Activated CD4-positive, alpha-beta memory T cell treated with anti-CD3 and anti-CD28 coated beads, Interleukin-2, amount 10 ng/mL, durations not matched to agents 7 days and 5 days (primary cell): ENCODE measurements at places on chromosomes 7 and 10. TPM values are rescaled to one million over a fixed set of nuclear protein-coding genes. Genes with fewer than 3 reads are reported as not detected.
A peak's percentile ranks its signal among the peaks of the same experiment; 100 is the strongest.

- no peak for DNase-seq
Measured at GRCh38 chr7:135748770-135749169, at the start of gene FAM180A. FAM180A (minus strand) TSS chr7:135748813; CDS start chr7:135748580, 233 bp downstream.

- DNase-seq = no peak
Measured at GRCh38 chr7:5478568-5479430, 55.2 kb upstream of the TNRC18 start.

- DNase-seq = no peak
Measured at GRCh38 chr7:14739168-14739840, 163.2 kb downstream of the DGKB start.

DNA sequence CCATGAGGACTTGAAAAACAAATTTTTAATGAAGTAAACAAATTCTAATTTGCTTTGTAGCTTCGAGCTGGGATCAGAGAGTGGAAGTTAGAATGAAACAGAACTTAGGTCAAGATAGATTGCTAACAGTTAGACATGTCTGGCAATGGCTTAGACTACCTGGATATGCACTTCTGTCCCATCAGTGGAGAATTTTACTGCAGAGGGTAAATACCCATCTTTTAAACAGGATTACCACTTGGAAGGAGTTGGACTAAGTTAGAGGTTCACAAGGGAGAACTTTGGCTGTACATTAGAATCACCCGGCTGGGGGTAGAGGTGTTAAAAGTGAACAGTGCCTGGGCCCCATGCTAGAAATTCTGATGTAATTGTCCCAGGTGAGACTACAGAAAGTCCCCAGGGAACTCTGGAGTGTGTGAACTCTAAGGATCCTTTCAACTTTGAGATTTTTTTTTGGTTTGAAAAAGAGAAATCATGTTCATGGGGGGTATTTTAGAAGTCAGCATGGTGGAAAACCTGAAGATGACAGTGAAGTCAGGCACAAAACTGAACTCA, 35.5 kb downstream of the ENTPD1 start:
- DNase-seq = no peak

BLNK gene
- total RNA-seq = not detected

DNA sequence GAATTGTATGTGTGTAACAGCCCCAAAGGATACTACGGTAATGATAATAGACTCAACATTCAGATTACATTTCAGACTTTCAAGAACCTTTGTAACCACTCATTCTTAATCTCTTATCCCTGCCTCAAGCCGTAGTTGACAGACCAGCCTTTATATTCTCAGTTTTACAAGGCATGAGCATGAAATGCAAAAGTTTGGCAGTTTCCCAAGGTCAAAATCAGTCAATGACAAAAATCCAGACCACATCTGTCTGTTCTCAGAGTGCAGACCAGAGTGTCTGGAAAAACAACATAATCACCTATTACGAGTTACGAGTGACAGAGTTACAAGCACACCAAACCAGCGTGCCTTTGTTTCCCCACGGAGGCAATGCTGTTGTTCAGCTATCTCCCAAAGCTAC, 178.6 kb upstream of the LRGUK start:
- DNase-seq = no peak

GIMAP4 gene
- 282 TPM for total RNA-seq

DNA sequence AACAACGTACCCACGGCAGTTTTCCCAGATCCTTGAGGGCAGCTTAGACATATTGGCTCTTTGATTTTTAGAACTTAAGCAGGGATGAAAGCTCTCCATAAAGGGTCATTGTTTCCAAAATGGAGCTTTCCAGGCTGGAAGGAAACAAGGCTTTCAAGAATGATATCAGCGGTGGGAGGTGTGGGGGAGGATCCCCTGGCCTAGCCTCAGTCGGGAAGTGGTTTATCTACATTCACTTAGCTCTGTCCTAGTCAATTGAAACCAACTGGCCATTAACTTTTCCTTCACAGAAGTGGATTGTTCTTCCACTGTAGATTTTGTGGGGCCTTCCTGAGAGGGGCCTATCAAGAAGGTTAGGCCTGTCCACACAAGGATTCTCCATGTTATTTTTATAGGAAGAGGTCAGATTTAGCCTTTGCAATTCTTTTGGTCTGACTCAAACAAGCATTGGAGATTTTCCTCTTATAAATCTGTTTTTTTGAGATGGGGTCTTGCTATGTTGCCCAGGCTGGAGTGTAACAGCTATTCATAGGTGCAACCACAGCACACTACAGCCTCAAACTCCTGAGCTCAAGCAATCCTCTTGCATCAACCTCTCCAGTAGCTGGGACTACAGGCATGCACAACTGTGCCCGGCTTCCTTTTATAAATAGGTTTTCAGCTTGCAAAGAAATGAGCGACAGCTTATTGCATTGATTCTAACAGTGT, 343.5 kb downstream of the LRMDA start:
- DNase-seq = no peak

IQUB gene
- total RNA-seq = not detected

DNA sequence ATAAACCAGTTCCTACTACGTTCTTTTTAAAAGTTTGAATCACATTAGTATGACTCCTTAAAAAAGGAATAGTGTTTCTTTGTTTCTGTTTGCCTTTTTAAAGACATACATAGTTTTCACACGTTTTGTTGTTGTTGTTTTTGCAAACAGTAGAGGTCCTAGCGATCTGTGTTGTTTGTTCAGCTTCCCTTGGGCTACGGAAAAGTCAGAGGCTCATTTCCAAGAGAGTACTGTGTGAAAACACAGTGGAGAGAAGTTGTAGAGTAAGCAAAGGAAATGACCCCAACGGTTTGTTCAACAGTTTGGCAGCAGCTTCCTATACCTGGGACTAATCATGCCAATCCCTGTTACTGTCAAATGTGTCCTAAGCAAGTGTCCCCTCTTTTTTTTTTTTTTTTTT, 87.1 kb upstream of the STEAP1 start:
- DNase-seq = no peak

GRCh38 chr7:135178364-135178763, 7.9 kb upstream of the CYREN start:
- no peak for DNase-seq

SPDYE16 gene
- total RNA-seq = 0.18 TPM

DNA sequence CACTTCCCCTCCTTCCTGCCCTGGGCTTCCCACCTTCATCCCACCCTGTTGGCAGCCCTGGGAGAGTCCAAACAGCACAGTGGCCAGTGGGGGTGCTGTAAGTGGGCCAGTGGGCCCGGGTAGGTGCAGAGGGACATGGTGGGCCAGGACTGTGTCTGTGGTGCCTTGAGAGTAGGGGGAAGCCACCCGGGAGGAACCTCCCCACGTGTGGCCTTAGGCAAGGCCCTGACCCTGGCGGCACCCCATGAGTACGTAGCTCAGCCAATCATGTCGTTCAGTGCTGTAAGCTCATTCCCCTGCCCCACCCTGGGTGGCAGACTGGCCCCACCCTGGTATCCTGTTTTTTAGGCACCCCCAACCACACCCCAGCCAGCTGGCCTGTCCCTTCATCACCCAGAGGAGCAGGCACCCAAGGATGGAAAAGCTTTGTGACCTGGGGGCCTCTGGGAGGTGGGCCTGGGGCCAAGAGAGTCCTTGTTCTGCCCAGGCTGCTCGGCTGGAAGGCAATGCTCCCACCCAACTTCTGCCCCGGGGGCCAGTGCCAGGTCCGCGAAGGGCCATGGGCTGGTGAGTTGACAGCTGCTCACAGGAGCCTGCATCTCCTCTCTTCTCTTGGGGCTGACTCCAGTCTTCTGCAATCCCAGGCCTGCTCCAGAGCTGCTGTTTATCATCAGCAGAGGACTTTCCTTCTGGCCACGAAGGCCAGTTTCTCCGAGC, 41.6 kb downstream of the TSPAN15 start:
- DNase-seq = no peak

DNA sequence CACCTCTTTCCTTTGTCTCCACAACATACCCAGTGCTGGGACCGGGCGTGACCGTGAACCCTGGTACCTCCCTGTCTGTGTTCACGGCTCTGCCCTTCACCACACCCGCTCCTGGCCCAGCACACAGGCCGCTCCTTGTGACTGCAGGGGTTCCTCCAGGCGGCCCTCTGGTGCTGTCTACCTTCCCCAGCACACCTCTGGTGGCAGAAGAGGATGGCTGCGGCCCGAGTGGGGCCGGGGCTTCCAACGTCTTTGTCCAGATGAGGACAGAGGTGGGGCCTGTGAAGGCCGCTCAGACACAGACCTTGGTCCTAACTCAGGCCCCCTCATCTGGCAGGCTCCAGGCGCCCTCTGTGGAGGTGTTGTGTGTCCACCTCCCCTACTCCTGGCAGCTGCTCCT, 55.4 kb upstream of the SGMS1 start:
- DNase-seq = no peak

DNA sequence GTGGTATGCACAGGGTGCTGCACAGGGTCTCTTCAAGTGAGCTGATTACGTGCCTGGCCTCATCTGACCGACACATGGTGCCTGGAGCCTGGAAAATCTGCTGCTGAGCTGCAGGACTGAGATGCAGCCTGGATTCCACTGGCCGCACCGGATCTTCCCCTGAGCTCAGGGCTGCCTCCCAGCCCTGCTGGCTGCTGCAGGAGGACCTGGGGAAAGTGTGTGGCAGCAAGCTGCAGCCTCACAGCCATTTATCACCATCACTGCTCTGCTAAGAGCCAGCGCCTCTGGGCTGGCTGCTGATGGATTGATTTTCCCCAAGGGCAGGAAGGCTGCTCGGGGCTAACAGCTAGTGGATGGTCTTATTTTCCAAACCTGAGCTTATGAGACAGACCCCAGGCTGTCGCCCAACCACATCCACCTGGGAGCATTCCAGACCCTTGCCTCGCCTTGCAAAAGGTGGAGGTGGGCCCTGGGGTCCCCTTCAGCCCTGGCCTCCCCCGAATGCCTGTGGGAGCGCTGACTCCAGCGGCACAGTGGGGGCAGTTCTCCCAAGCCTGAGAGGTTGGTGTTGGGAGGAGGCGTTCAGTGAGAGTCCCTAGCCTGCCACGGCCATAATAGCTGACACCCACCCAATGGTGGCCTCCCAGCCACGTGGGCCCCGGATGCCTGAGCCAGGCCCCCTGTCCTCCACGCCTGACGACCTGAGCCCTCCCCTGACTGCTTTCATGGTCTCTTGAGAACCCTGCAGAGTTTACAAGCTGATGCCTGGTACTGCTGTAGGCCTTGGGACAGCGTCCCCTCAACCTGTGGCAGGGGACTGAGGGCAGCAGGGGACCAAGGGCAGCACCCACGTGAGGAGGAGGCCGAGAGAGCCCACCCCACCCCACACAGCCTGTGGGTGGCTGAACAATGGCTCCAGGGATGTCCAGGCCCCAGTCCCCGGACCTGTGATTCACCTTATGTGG, 38.2 kb downstream of the STK32C start:
- DNase-seq = no peak

DNA sequence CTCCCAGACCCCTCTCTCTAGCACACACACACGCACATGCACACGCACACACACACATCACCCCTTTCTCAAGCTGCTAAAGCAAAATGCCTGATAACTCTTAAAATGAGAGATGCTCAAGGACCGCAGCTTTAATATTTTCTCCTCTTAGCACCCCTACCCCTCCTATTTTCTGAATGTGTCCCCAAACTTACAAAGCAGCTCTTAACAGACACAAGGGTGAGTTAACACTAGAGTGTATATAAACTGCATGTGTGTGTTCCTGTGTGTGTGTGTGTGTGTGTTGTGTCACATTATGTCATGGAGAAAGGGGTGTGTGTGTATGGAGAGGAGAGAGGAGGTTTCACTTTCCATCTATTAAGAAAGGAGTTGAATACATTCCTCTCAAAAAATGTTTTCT, 1.3 kb downstream of the PTN start:
- no peak for DNase-seq

STRA8 gene
- total RNA-seq = not detected

DNA sequence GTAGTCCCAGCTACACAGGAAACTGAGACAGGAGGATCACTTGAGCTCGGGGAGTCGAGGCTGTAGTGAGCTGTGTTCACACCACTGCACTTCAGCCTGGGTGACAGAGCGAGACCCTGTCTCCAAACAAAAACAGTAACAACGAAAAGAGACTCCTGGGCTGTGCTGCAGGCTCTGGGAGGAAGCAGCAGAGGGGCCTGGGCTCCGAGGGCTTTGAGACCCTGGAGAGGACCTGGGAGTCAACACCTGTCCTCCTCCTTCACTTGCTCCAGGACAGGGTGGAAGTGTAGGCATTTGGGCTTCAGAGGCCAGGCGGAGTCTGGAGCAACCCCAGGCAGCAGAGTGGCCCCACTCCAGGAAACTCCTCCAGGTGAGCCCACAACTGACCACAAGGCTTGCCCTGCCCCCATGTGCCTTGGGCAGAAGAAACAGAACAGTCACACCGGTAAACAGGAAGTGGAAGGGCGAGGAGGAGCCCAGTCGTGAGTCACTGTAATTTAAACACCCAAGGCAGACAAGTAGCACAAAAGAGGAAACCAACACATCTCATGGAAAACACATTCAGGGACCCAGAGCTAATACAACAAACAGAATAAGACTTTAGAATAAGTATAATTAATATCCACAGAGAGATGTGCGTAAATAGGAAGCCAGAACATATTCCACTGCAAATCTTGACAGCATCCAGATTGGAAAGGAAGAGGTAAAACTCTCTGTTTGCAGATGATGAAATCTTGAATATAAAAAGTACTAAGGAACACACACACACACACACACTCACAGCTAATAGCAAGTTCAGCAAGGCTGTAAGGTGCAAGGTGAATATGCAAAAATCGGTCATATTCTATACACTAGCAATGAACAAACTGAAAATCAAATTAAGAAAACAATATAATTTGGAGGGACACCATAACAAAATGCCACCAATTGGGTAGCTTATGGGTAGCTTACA, 20.5 kb upstream of the RASGEF1A start:
- DNase-seq = peak; percentile 86

ARPC1B gene
- 397 TPM for total RNA-seq

GRCh38 chr7:153170287-153170686, 410.7 kb downstream of the ACTR3B start:
- no peak for DNase-seq

ACTR3C gene
- 7.0 TPM for total RNA-seq

GRCh38 chr10:33556620-33557019, 222.2 kb upstream of the NRP1 start:
- no peak for DNase-seq

UCN3 gene
- total RNA-seq = not detected

DNA sequence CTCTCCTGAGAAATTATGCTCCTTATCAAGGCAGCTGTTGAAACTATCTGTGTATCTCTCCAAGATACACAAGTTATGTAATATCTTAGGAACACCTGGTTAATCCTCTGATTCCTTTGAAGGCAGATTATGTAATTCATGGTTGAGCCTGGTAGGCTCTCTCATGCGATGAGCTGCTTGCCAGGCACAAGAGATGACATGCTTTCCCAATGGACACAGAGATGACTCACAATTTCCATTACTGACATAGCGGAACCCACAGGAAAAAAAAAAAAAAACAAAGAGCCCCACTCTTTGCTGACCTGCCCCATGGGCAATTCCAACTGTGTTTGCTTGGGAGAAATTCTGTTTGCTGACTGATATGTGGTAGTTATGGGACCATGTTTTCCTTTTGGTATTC, 736.4 kb upstream of the PHF14 start:
- DNase-seq = no peak
